ENCODE measurements at places on chromosomes 5 and 9. TPM values are rescaled to one million over a fixed set of nuclear protein-coding genes. Genes with fewer than 3 reads are reported as not detected.

WDR38 gene
- total RNA-seq = not detected

- no peak overlapping the region for H3K4me3 ChIP-seq
- no peaks in the 10 kb centered on the region for H3K36me3 ChIP-seq
- H3K27ac ChIP-seq = no peak overlapping the region
Measured at GRCh38 chr5:125140855-125141254, 394.4 kb upstream of the ZNF608 start.

GRCh38 chr9:123997665-123998277 lies 13.8 kb upstream of the LHX2 start:
- peaks cover 47% of the 10 kb centered on the region for H3K27me3 ChIP-seq
- H3K4me3 ChIP-seq = no peak overlapping the region
- no peak overlapping the region for H3K27ac ChIP-seq
- DNase-seq = no peak

HAVCR1 gene
- not detected for total RNA-seq

- DNase-seq = no peak
- H3K4me1 ChIP-seq = no peaks in the 10 kb centered on the region
Measured at GRCh38 chr5:156094001-156094400, 233.0 kb upstream of the SGCD start.

DNA sequence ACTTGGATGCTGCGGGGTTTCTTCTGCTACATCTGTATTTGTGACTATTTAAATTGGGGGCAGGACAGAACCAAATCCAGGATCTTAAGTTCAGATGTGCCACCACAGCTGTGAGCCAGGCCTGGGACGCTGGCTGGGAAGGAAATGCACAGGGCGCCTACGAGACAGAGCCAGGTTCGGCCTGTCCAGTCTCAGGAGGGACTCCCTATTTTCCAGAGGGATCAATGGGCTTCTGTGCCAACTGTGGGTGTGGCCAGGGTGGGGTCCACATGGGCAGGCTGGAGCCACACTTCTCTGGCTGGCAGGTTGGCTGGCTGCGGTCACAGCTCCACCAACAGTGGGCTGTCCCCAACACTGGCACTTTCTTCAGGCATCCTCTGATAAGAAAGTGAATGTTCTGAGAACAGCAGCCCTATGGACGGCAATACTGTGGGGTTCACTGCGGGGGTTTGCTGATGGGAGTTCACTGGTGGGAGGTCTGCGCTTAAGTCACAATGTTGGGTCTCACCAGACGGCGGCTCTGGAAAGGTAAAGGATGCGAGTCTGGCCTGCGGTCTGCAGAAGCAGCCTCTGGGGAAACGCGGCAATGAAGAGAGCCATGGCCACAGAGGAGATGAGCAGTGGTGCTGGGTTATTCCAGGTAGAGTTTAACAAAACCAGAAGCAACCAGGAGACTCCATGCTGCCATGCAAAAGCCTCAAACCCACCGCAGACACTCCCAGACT lies 78.1 kb downstream of the DAP start:
- H3K27ac ChIP-seq = no peak overlapping the region
- H3K4me1 ChIP-seq = no peaks in the 10 kb centered on the region
- DNase-seq = no peak
- H3K27me3 ChIP-seq = no peaks in the 10 kb centered on the region
- no peak overlapping the region for H3K4me3 ChIP-seq

ENDOG gene
- 8.0 TPM for total RNA-seq

DNA sequence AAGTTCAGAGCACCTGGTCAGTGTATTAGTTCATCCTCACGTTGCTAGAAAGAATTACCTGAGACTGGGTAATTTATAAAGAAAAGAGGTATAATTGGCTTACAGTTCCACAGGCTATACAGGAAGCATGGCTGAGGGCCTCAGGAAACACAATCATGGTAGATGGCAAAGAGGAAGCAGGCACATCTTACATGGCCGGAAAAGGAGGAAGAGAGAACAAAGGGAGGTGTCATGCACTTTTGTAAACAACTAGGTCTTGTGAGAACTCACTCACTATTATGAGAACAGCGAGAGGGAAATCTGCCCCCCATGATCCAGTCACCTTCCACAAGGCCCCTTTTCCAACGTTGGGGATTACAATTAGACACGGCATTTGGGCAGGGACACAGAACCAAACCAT lies 28.8 kb upstream of the CAVIN4 start:
- no peaks in the 10 kb centered on the region for H3K27me3 ChIP-seq
- no peaks in the 10 kb centered on the region for H3K4me1 ChIP-seq
- H3K36me3 ChIP-seq = no peaks in the 10 kb centered on the region
- H3K27ac ChIP-seq = no peak overlapping the region
- no peak overlapping the region for H3K4me3 ChIP-seq

DNA sequence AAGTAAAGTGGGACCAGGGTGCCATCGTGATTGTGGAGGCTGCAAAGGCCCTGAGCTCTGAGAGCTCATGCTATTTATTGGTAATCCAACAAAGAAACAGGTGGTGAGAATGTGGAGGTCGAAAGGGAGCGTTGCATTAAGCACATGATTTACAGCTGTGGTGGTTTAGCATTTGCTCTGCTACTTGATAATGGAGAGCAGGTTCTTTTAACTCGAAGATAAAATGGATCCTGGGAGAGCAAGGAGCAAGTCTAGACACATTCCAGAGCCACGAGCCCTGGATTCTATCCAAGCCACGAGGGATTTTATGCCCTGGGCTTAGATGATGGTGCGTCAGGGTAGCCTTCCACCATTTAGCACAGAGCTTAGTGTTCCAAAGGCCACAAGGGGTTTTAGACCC lies 1710.1 kb upstream of the CDH9 start:
- no peak overlapping the region for H3K4me3 ChIP-seq
- no peaks in the 10 kb centered on the region for H3K36me3 ChIP-seq
- H3K27ac ChIP-seq = no peak overlapping the region
- no peaks in the 10 kb centered on the region for H3K27me3 ChIP-seq
- H3K4me1 ChIP-seq = peaks cover 3% of the 10 kb centered on the region

DNA sequence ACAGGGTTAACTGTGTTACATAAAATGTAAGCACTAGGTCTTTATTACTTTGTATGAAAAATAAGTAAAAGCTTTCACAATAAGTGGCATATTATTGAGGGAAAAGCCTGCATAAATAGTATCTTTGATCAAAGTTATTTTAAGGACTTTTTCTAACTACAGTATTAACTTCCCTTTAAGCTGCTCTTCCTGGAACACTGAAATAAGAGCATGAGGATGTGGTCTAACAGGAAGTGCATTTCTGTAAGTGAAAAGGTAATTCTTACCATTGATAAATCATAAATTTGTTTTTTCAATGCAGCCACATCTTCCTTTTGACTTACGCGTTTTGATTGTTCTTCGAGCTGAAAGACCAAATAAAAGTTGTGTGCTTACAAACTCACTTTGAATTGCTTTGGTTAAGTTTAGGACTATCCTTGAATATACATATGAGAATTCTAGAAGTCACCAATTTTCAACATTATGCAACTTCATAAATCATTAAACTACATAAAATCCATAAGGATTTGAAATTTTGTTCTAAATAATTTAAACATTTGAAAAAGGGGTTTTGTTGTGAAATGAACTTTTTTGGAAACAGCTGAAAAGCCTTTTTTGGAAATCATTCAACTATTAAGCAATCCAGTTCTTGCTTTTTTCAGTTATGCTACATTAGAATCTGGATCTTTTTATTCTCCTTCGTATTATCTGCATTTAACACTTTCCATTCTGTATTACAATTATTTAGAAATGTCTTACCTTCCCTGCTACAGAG lies 50.6 kb downstream of the RASEF start:
- no peaks in the 10 kb centered on the region for H3K27me3 ChIP-seq
- H3K36me3 ChIP-seq = no peaks in the 10 kb centered on the region
- H3K27ac ChIP-seq = no peak overlapping the region
- peaks cover 11% of the 10 kb centered on the region for H3K4me1 ChIP-seq
- H3K4me3 ChIP-seq = no peak overlapping the region
- no peak for DNase-seq

Data from sigmoid colon (tissue), 7 donors.